ENCODE measurements at places on chromosomes 2 and 18.
A peak's percentile ranks its signal among the peaks of the same experiment; 100 is the strongest.

GRCh38 chr2:210009126-210009525, 6.7 kb downstream of the RPE start:
- no peak for DNase-seq

GRCh38 chr2:13109516-13109915, 392.8 kb downstream of the TRIB2 start:
- DNase-seq = no peak

DNA sequence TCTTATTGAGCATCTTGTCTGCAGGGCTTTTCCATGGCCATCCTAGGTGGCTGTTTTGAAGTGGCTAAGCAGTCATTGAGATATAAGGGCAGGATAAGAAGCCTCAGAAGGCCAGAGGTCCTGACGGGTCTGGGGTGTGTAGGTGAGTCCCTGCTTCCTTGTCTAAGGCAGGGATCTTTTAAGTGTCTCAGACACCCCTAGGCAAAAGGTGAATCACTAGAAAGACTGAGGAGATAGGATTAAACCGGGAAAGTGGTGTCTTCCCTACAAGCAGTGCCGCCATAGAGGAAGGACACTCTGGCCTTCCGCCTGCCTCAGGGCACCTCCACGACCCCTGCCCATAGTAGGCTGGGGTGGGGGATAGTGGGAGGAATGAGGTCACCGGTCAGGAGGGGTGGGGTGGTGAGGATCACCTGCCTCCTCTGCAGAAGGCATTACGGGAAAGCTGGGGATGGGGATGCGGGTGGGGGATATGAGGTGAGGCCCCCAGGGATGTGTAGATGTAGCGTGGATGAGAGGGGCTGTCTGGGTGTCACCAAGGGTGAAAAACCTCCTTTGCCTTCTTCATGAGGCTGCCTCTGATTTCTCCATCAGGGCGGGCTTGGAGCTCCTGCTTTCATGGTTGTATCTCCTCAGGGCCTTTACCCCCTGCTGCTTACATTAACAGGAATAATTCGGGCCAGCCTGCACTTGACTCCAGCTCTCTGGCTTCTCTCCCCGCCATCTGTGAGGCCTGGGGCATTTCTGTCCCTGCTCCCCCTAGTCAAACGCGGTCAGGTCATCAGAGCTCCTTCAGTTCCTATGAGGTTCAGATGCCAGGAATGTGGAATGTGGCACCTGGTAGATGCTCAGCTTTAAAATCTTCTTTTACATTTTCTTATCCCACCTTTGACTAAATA, 244.0 kb downstream of the DYSF start:
- DNase-seq = no peak

DNA sequence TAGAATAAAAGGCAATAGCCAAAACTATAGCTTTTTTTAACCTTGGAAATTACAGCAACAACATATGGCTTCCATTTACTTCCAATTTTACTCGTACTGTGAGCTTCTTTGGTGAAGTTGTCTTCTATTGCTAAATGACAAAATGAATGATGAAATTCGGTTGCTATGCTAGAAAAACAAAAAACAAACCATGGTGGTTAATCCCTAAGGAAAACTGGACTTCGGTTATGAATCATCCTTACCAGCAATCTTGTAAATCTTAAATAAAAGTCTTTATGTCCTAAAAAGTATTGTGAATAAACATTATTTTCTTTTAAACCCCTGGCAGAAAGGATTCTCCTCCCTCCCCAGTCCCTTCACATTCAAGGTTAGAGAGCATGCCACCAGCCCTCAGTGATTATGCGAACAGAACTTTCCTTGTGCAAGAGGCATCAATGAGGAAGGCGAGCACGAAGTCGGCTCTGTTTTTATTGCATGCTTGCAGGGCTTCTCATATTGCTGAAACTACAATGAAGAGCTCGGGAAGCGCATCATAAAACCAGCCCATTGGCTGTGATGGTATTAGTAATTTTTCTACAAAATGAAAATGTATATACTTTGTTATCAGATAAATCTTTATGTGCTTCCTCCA, 62.9 kb downstream of the ZNF521 start:
- DNase-seq = peak; percentile 96

GRCh38 chr2:18540872-18541271, 19.6 kb downstream of the RDH14 start:
- no peak for DNase-seq

GRCh38 chr18:7896805-7897518, 329.8 kb downstream of the PTPRM start:
- DNase-seq = peak; percentile 52

- DNase-seq = no peak
These were observed 121.3 kb upstream of the BOD1L2 start for GRCh38 chr18:57025540-57025939.

DNA sequence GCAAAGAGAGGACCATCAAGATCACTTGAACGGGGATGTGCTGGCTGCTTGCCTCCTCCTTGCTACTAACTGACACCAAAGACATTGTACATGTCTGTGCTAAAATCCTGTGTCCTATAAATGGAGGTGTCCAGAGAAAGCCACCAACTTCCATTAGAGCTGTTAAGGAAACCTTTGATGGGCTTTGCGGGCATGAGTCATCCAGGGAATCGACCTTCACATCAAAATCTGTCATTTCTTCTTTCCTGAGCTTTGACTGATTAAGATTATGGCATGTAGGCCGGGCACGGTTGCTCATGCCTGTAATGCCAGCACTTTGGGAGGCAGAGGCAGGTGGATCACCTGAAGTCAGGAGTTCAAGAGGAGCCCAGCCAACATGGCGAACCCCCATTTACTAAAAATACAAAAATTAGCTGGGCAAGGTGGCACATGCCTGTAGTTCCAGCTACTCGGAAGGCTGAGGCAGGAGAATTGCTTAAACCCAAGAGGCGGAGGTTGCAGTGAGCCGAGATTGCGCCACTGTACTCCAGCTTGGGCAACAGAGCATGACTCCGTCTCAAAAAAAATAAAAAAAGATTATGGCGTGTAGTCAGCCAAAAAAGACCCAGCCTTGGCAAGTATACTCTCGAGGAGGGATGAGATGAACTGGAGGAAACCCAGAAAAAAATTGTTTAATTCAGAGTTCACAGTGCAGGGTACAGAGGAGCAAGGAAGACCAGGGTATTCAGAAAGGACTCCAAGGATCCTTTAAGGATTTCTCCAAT, 115.8 kb downstream of the CABLES1 start:
- peak; percentile 53 for DNase-seq

DNA sequence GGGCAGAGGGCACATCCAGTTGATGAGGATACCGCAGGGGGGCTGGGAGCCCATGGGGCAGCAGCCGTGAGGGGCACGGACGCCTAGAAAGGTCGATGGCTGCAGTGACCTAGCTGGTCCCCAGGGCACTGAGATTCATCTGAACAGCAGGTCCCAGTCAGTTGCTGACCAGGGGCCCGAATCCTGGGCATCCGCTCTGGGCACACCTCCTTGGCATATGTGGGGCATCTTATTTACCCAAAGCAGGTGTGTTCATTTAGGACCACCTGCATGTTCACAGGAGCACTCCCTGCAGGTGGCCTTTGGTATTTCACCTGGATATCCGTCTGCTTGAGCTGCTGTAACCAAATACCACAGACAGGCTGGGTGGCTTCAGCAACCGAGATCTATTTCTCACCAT, 72.0 kb upstream of the ODC1 start:
- DNase-seq = no peak

DNA sequence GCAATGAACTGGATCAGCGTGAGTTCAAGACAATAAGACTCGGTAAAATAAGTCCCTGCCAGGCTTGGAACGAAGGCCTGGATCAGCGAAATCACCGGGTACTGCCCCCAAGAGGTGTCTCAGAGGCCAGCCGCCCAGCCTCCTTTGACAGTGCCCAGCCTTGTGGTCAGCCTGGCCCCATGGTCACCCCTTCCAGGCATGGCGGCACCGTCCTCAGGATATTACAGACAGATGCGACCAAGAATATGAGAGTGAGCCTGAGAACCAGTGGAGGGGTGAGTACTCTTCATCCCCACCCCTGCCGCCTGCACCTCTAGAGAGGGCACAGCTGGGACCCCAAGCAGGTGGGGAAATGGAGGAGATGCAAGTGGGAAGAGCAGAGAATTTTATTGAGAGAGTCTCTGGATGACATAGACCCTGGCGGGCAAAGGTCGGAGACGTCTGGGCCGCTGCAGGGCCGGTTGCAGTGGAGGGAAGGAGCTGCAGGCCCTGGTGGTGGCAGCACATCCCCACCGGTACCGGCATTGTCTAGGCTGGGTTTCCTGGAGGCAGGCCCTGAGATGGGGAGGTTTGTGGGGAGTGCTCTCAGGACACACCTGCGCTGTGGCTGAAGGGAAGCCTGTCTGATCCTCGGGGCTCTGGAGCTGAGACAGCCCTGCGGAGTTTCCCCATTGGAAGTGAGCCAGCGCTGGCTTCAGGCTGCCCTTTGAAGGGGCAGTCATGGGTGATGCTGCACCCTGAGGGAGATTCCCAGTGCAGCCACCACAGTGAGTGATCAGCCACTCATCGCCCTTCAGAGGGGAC, 190.0 kb downstream of the SEPTIN10 start:
- no peak for DNase-seq

GRCh38 chr2:59190518-59190917, 949.4 kb upstream of the FANCL start:
- no peak for DNase-seq

- no peak for DNase-seq
These were observed 351.2 kb upstream of the DLGAP1 start for GRCh38 chr18:4806331-4806730.

DNA sequence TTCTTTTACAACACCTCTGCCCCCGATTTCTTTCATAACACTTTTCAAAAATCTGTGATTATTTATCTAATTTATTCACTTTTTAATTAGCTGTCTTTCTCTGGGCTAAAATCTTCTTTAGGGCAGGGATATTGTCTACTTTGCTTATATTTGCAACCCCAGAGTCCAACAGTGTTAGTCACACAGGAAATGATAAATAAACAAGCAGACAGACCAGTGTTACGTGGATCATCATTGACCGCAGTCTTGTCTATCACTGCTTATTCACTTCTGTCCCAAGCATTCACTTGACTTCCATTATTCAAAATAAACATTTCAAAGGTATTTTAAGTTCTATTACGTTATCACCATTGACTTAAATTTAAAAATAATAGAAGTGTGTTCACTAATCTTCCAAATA, 237.6 kb upstream of the UBE2E3 start:
- DNase-seq = no peak

GRCh38 chr2:54628418-54628817, 95.0 kb upstream of the EML6 start:
- DNase-seq = no peak

GRCh38 chr2:44135296-44135695, 33.4 kb upstream of the PPM1B start:
- no peak for DNase-seq

GRCh38 chr2:18404708-18405107, 155.7 kb downstream of the RDH14 start:
- DNase-seq = no peak

DNA sequence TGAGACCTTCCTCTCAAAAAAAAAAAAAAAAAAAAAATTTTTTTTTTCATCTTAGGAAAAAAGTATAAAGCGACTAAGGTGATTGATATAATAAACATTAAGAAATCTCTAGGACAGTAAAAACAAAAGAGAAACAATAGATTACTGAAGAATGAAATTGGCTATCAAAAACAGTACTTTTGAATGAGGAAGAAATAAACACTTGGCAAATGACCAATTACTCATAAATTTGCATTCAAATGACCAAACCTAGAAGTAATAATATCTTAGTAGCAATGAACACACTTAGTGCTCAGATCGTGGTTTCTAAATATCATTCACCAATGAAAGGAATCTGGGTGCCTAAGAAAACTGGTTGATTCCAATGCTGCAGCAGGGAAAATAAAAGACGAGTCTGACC, 10.3 kb upstream of the SCRN3 start:
- no peak for DNase-seq

- no peak for DNase-seq
These were observed 175.3 kb downstream of the CLIP4 start for GRCh38 chr2:29290293-29291047.

DNA sequence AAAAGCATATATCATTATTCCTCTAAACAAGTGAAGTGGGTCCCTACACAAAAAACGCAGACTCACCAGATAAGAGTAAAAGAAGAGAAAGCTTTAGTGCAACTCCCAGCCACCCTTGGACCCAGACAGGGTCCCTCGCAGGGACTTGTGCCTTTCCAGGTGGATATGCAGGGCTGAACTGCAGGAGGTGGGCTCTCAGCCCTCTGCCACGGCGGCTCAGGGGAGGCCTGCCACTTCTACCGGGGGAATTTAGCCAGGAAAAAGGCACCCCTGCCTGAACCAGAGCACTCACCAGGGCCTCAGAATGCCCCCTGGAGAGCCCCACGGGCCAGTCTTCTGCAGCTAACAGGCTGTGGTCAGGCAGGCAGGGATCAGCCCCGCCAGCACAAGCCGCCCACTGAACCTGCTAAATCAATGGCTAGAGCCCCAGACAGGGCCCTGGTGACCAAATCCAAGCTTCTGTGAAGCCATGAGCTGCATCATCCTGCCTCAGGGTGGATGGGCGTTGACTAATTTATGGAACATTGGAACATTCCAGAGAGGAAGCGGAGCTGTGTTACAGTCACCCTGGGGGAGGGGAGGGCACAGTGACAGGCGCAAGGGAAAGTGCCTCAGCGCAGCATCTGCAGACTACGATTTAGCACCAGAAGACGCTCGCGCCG, 209.3 kb downstream of the EIPR1 start:
- DNase-seq = peak; percentile 68

DNA sequence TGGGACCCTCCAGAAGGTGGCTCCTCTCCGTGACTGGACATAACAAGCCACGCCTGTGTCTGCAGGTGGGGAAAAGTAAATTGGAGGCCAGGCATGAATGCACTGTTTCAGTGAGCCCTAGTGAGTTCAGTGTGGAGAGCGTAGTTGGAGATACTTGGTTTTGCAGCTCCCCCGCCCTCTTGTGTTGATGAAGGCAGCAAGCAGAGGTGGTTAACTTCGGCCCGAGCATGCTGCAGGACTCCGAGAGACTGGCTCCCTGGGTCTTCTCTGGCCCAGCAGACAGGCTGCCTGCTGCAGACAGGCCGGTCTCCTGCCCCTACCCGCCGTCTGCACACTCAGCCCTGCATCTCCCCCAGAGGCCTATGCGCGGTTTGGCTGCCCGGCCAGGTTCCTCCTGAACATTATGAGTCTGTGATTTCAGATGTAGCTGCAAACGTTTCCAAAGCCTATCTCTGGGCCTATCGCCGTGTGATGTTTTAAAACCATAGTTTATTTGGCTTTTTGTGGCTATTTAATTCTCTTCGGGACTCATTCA, 102.4 kb downstream of the LDLRAD4 start:
- DNase-seq = no peak

DNA sequence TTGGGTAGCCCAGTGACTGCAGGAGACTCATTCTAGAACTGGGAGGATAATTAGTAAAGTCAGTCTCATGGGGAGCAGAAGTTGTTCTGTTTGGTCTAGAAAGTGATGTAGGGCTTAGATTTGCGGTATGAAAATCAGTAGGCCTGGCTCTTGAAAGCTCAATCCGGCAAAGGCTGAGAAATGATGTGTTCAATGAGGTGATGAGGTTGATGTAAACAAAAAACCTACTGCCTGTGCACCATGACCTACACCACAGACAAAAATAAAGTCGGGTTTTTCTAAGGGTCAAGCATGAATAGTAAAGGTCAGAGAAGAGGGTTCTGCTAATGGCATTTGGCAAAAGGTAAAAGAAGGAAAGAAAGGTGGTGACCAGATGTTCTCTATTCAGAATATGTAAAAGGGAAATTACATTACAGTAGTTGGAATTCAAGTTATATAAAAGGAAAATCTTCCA, 80.8 kb upstream of the COL5A2 start:
- peak; percentile 52 for DNase-seq

- peak; percentile 99 for DNase-seq
These were observed 613.9 kb downstream of the IRS1 start for GRCh38 chr2:226185616-226186211.

Measured in AG10803 (cell line).